NCI-H1048 (cell line): ENCODE measurements at places on chromosomes 6 and 20.

GRCh38 chr6:106913111-106913510 lies 61.4 kb downstream of the CD24 start:
- no peak for DNase-seq

DNA sequence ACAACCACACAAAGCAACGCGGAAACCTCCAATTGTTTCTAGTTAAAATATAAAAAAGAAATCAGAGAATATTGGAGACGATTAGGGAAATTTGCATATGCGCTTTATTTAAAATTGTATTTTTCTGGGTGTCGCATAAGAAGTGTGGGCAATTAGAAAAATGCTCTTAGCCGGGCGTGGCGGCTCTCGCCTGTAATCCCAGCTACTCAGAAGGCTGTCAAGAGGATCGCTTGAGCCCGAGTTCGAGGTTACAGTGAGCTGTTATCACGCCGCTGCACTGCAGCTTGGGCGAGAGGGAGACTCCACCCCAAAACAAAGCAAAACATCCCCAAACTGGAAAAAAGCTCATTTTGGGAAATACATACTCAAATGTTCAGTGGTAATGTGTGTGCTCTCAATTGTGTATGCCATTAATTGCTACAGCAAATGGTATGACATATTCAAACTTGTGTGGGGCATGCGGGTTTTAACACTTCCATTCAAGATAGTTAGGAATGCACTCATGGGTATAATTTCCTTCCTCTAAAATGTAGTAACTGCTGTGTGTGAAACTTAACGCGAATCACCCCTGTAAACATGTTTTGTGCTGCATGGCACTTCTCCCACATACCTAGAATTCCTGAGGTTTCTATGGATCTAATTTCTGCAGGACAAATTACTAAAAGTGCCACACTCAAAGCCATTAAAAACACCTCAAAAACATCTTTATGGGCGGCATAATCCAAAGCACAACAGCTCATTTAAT lies 54.7 kb upstream of the HFE start:
- DNase-seq, result peak; percentile 58

DNA sequence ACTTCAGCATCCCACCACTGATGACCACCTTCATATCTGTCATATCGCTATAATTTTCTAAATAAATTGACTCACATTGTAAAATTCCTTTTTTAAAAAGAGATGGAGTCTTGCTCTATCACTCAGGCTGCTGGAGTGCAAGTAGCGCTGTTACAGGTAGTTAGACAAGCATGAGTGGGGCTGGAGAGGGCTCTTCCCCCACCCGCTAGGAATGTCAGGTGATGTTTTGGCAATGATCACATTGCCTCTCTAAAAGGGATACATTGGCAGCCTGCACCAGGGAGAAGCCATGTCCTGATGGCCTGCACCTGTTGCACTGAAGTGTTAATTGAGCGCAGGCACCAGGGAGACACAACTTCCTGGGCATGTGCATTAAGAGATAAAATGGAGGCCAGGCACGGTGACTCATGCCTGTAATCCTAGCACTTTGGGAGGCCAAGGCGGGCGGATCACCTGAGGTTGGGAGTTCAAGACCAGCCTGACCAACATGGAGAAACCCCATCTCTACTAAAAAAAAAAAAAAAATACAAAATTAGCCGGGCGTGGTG lies 16.9 kb upstream of the SLC22A16 start:
- DNase-seq, result no peak

DNA sequence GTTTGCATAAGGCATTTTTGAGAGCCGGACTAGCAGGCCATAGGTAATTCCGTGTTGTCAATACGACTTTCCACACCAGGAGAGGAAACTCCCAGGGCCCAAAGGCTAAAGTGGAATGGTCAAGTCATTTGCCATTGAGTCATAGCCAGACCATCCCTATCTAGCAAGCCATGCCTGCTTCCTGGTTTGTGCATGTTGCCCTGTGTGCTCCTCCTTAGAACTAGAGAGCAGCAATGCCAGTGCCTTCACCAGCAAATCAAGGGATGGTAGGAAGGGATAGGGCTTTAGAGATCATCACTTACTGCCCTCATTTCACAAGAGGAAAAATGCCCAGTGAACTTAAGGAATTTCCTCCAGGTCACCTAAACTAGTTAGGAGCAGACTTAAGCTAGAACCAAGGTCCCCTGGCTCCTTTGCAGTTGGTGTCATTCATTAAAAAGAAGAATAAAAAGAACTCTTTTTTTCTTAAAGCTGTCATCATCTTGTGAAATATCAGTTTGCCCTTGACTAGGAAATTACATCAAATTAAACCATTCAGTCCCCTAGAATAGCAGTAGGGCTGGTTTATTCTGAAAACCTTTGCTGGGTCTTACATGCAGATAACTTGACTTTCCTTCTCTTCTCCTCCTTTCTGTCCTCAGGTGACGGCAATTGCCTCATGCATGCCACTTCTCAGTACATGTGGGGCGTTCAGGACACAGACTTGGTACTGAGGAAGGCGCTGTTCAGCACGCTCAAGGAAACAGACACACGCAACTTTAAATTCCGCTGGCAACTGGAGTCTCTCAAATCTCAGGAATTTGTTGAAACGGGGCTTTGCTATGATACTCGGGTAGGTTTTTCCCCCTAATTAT lies 7.4 kb downstream of the TNFAIP3 start:
- DNase-seq, result no peak

DNA sequence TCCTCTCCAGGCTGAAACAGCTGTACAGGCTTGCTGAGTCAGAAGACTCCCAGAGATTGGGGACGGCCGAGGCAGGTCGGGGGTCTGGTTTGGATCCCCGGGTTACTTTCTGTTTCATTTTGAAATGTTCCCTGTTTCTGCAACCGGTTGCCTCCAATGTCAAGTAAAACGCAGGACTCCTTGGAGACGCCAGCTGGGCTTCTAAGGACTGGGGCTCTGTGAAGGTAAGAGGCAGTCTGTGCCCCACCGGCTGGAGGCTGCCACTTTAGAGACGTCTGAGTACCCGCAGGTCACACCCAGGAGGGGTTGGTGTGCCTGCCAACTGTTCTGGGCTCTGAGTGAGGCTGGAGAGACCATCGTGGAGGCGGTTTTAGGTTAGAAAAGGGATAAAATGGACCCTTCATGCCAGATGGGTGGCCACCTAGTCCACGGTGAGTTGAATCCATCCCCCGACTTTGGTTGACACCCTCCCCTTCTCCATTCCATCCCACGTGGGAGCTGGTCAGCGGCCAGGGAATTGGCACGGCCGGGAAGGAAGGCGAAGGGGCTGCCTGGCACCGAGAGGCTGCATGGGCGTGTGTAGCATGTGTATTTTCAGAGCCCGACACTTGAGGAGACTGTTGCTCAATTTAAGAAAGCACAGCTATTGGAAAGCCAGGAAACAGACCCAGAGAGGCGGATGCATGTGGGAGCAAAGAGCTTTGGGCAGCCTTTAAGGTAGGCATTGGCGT lies 240.9 kb downstream of the PHACTR1 start:
- DNase-seq, result no peak

- no peak for DNase-seq
Observed at GRCh38 chr6:159104163-159104925, 59.6 kb upstream of the TAGAP start.

- DNase-seq, result no peak
Observed at GRCh38 chr6:134436950-134437349, 119.0 kb upstream of the SGK1 start.

GRCh38 chr6:135145063-135145800 lies 35.9 kb upstream of the MYB start:
- no peak for DNase-seq

GRCh38 chr6:93915961-93916360 lies 496.6 kb upstream of the EPHA7 start:
- DNase-seq, result no peak

GRCh38 chr20:54293526-54293925 lies 85.6 kb downstream of the PFDN4 start:
- DNase-seq, result no peak

GRCh38 chr6:53333439-53334408 lies 15.0 kb downstream of the ELOVL5 start:
- DNase-seq, result no peak

GRCh38 chr6:142857233-142857761 lies 87.7 kb downstream of the HIVEP2 start:
- no peak for DNase-seq

DNA sequence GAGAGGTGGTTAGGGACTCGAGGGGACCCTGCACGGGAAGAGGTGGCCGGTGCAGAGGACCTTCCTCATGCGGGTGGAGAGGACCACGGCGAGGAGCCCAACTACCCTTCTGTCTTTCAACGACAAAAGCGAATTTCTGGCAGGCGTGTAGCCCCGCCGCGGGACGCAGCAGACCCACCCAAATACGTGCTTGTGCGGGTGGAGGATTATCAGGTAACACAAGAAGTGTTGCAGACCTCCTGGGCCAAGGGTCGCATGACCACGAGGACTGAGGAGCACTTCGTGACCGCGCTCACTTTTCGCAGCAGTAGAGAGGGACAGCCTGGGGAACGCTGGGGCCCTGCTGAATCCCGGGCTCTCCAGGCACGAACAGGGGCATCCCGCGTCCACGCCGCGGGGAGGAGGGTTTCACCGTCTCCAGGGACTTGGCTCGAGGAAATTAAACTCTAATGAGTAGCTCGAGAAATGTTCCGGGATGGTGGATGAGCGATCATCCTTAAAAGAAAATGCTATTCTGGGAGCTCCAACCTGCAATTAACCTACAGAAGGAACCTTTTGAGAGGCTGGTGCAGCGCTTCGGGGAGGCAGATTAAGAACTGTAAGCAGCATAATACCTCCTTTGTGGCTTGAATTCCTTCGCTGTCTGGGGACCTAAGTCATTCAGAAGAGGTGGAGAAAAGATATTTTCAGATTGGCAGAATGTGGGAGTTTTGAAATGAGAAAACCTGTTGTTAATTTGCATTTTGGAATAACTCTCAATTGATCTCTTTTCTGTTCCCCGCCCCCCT lies 804 bp downstream of the C6orf141 start:
- peak; percentile 21 for DNase-seq

DNA sequence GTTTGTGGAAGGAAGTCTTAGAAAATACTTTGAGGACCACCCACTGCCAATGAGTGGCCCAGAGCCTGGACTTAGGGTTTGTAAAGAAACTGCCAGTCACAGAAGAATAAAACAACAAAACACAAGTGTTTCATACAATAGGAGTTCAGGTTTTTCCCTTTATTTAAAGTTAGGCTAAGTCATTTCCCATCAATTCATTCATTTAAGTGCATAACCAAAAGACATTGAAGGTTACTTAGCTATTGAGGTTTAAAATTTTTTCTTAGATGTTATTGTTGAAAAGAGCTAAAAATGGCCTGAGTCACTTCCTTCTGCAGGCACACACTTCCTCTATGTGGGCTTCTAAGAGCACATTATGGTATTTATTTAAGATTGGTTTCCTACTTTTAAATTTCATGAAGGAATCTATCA lies 54.2 kb downstream of the ARMC2 start:
- no peak for DNase-seq

GRCh38 chr6:165752451-165752850 lies 89.4 kb upstream of the PDE10A start:
- no peak for DNase-seq

- no peak for DNase-seq
Observed at GRCh38 chr20:44733341-44734069, 12.2 kb upstream of the KCNK15 start.

- DNase-seq, result no peak
Observed at GRCh38 chr6:160253714-160254113, 4.9 kb downstream of the SLC22A2 start.

GRCh38 chr6:122365775-122366403 lies 33.6 kb upstream of the HSF2 start:
- DNase-seq, result no peak

GRCh38 chr20:53809728-53810365 lies 216.2 kb upstream of the ZNF217 start:
- no peak for DNase-seq

DNA sequence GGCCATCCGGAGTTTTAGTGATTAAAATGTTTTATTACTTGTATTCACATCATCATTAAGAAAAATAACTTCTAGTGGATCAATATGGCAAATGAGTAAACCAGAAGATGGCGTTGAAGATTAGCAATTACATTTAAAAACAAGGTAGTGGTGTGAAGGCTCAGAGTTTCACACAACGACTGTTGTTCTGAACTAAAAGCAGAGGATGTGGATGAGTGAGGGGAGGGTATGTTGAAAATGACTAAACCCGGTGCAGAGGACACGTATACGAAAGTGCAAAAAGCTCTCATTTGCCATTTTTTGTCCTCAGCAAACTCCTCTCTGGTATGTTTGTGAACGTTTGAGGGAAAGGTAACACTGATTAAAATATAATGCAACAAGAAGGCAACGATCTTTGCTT lies 1.9 kb upstream of the IRF4 start:
- no peak for DNase-seq

DNA sequence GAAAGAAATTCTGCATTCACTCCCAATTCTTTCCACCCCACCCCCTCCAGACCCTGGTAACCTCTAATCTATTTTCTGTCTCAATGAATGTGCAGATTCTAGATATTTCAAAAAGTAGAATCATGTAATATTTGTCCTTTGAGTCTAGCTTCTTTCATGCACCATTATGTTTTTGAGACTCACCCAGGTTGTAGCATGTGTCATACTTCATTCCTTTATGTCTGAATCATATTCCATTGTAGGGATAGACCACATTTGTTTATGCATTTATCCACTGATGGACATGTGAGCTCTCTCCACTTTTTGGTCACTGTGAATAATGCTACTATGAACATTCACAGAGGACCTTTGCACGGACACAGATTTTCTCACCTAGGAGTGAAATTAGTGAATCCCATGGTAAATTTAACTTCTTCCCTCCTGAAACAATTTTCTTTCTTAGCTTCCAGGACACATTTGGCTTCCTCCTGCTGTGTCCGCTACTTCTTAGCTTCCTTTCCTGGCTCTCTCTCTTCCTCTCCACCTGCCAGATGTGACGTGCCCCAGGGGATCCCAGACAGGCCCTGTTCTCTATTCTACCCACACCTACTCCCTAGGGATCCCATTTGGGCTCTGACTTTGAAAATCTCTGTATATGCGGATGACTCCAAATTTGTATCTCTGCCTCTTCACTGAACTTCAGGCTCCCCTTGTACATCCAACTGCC lies 24.1 kb upstream of the ARFGEF2 start:
- no peak for DNase-seq

DNA sequence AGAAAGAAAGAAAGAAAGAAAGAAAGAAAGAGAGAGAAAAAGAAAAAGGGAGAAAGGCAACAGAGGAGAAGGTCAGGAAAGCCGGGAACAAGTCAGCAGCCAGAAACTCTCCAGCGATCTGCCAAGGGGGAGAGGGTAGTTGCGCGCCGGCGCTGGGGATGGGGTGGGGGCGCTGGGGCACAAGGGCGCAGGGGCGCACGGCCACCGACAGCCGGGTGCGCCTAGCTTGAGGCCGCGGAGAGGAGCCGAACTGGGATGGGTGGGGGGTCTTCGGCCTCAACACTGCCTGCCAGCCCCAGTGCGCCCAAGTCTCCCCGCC lies 533 bp upstream of the RSPO3 start:
- DNase-seq, result no peak

DNA sequence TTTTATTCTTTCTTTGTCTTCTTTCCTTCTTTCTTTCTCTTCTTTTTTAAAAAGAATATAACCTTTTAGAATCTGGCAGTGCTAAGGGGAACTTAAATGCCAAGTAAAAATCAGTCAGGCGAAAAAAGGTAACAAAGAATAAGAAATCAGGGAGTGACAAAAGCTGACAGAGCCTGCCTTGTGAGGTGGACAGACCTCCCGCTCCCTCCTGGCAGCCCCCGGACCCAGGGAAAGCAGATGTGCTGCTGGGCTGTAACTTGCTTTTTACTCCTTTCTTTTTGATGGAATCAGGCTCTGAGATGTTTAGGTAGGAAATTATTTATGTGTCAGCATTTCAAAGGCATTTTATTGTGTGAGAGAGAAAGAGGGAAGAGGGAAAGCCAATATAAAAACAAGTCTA lies 95.5 kb upstream of the TRAF3IP2 start:
- no peak for DNase-seq

- DNase-seq, result peak; percentile 41
Observed at GRCh38 chr6:144104898-144105487, 9.6 kb upstream of the SF3B5 start.

- DNase-seq, result no peak
Observed at GRCh38 chr20:39810309-39810708, 848.2 kb downstream of the DHX35 start.
